ENCODE measurements at places on chromosomes 16 and 17.

GRCh38 chr17:55200904-55201303, 63.9 kb upstream of the HLF start:
- DNase-seq, result no peak

DNA sequence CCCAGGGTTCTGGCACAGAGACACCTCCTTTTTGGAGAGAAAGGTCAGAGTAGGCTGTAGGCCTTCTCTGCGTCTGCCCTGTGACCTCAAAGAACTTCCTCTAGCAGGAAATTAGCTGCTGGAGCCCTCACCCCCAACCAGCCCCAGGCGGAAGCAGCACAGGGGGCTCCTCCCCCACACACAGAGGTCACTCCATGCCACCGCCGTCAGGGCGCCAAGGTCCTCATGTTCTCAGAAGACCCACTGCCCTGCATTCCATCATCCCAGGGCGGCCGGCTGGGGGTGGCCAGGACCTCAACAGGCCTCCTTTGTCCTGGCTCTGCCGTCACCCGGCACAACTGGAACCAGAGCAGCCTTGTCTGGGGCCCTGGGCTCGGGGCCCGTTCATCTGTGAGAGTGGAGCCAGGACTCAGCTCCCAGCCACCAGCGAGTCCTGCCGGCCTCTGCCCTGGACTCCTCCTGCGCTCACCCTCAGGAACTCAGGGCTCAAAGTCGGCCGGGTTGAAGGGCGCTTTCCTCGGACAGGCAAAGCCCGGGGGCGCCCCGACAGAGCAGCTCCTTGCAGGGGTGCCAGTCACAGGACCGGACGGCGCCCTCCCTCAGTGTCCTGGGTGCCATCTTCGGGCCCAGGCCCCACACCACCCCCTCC, 1.2 kb downstream of the TMC6 start:
- DNase-seq, result peak; percentile 83

DNA sequence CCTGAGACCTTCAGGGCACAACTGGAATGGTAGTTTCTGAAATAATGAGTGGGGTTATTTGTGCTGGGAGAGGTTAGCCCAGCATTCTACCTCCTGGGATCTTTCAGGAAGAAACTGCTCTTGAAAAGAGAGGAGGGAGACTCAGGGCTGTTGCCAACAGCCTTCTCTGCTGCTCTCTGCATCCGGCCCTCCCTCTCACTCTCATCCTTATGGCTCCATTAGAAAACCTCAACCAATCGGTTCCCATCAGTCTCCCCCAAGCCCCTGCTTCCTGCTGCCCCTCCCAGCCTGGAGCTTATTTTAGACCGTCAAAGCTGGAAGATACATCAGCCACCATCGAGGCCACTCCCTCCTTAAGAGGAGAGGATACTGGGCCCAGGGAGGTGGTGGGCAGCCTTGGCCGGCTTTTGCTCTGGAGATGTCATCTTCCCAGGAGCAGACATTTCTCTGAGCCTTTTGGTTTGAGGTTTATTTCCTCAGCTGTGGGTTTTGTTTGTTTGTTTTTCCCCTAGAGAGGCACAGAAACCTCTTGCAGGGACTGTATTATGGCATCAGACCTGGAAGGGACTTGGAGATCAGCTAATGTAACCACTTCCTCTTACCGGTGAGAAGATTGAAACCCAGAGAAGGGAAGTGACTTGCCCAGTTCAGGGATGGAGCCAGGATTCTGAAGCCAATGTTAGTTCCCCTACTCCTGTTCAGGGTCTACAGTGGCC, 2.7 kb downstream of the MPRIP start:
- no peak for DNase-seq

GRCh38 chr16:1919327-1919998, 1.2 kb upstream of the HS3ST6 start:
- DNase-seq, result no peak

GRCh38 chr16:49484451-49484849, 110.8 kb downstream of the C16orf78 start:
- no peak for DNase-seq

GRCh38 chr16:55248494-55248893, 75.5 kb upstream of the IRX6 start:
- DNase-seq, result no peak

- DNase-seq, result no peak
Measured at GRCh38 chr16:13013043-13013442, 111.6 kb downstream of the SHISA9 start.

DNA sequence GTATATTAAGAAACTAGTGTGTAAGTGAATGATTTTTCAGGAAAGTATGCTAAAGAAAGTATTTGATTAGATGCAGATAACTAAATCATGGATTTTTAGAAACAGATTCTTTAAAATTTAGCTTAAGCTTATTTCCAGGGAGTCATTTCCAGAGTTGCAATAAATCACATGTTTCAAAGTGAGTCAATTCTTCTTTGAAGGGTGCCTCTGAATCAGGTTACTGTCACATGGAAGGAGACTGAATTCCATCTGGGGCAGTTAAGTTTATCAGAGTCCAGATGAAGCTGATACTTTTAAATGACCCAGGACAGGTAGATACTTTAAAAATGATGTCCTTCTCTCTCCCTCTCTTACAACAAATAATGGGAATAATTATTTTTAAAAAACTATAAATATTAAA, 5.0 kb downstream of the MFSD11 start:
- DNase-seq, result no peak

DNA sequence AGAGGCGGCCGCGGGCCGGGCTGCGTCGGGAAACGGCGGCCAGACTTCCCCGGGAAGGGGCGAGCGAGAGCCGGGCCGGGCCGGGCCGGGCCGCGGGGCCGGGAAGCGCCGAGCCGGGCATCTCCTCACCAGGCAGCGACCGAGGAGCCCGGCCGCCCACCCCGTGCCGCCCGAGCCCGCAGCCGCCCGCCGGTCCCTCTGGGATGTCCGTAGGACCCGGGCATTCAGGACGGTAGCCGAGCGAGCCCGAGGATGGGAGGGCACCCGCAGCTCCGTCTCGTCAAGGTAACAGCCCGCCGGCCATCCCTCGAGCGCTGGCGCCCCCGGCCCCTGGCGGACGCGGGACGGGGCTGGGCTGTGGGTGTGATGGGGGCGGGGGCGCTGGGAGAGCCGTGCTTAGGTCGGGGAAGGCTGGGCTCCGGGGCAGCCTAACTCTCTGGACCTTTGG, at the start of gene CRHR1:
TSS of gene CRHR1 (plus strand) at position 28 of the 448 bp plus-strand sequence. CDS start at position 253, 225 bp downstream.
- DNase-seq, result no peak

- no peak for DNase-seq
Measured at GRCh38 chr17:65664266-65664665, 102.8 kb upstream of the AXIN2 start.

DNA sequence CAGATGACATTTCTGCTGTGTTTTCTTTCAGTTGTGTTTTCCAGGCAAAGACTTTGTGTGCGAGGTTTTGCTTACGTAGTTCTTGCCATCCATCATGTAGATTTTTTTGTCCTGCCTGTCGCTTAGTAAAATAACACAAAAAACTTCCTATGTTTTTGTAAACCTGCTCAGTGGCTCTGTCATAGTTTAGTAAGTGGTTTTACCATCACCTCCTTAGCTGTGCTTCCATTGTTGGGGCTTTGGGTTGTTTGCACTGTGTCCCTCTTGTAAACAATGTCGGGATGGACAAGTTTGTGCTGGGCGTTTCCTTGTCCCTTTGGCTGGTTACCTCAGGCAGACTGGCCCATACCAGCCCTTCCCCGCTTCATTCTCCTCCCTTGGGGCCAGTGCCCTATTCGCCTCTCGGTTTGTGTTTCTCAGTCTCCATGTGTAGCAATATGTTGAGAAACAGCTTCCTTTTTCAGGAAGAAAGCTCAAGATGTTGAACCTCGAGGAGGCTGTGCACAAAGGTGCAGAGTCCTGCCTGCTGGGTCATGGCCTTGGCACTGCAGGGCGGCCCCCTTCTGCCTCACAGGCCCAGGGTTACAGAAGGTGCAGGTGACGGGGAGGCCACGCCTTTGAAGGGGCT, 74.6 kb downstream of the KSR1 start:
- no peak for DNase-seq

- DNase-seq, result no peak
Measured at GRCh38 chr16:8872967-8873865, 4.4 kb upstream of the CARHSP1 start.

DNA sequence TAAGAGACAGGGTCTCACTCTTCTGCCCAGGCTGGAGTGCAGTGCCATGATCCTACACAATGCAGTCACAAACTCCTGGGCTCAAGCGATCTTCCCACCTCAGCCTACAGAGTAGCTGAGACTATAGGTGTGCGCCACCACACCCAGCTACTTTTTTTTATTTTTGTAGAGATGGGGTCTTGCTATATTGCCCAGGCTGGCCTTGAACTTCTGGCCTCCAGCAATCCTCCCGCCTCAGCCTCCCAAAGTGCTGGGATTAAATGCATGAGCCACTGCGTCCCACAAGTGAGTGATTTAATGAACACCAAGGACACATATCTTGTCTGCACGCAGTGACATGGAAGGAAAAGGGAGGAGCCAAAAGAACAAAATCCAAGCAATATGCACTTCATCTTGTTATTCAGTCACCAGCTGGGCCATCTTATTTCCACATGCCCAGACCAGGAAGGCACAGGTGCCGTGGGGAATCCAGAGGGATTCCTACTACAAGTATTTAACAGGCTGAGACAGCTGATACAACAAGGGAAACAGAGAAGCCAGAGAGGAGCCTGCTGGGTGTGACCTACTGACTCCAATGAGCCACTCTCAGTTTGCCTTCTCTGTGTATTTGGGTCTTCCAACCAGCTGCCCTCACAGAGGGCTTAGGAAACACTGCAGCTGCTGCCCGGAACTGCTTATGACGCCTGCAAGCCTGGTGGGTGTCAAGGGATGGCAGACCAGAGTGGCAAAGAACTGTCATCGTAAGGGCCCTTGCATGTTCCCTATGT, 17.0 kb downstream of the LSM12 start:
- DNase-seq, result no peak

DNA sequence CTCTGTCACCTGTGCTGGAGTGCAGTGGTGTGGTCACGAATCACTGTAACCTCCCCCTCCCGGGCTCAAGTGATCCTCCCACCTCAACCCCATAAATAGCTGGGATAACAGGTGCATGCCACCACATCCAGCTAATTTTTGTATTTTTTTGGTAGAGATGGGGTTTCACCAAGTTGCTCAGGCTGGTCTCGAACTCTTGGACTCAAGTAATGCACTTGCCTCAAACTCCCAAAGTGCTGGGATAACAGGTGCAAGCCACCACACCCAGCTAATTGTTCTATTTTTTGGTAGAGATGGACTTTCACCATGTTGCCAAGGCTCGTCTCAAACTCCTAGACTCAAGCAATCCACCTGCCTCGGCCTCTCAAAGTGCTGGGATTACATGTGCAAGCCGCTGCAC, 86.5 kb downstream of the STH start:
- no peak for DNase-seq

GRCh38 chr17:17783825-17784656, 52.7 kb downstream of the SREBF1 start:
- DNase-seq, result peak; percentile 6

- DNase-seq, result no peak
Measured at GRCh38 chr16:14104066-14104465, 32.9 kb downstream of the MRTFB start.

GRCh38 chr16:82643136-82643535, 16.4 kb downstream of the CDH13 start:
- no peak for DNase-seq

- no peak for DNase-seq
Measured at GRCh38 chr17:80457236-80457856, 19.1 kb downstream of the NPTX1 start.

GRCh38 chr17:81044764-81045589, 10.0 kb downstream of the BAIAP2 start:
- no peak for DNase-seq

DNA sequence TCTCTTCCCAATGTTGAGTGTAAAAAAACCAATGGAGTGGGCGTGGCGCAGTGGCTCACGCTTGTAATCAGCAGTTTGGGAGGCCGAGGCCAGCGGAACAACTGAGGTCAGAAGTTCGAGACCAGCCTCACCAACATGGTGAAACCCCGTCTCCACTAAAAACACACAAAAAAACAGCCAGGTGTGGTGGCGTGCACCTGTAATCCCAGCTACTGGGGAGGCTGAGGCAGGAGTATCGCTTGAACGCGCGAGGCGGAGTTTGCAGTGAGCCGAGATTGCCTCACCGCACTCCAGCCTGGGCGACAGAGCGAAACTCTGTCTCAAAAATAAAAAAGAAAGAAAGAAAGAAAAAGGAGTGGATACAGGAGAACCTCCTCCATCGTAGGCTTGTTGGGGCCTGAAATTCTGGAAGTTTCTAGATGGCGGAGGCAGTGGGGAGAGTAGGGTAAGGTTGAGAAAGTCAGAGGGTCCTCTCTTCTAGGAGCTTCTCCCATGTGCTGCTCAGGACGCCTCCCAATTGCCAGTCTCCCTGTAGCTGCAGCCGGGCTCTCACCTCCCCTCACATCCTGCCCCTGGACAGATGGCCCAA, 709 bp upstream of the ZNF764 start:
- DNase-seq, result no peak

DNA sequence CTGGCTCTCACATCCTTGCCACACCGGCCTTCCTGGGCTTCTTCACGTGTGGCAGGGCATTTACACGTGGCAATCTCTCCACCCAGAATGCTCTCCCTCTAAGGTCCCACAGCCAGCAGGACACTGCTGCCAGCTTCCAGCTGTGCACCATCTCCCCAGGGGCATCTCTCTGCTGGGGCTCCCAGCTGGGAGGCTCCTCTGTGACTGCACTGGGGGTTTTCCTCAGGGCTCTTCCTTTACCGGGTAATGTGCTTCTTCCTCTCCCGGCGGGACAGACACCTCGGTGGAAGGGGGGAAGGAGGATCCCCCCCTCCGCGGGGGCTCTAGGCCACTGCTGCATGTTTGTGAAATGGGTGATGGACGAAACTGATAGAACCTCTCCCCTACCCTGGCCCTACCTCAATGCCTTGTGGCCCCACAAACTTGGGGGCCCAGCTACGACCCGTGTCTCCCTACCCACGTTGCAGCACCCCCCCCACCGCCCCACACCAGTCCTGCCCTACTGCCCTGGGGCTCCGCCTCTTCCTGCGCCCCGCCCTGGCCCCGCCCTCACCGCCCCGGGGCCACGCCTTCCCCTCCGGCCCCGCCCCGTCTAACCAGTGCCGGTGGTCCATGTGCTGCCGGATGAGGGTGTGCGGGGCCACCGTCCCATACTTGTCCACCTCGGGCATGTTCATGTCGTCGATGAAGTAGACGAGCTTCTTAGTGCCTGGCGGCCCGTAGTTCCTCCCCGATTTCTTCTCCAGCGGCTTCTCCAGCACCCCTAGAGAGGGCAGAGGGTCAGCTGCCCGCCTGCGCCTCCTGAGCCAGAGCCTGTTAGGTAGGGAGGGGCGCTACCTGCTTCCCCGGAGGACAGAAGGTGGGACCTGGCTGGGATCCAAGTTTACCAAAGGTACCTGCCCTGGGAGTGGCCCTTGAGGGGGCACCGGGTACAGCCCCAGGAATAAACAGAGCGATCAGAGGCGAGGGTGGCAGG, 92.6 kb downstream of the DNAH17 start:
- peak; percentile 53 for DNase-seq

DNA sequence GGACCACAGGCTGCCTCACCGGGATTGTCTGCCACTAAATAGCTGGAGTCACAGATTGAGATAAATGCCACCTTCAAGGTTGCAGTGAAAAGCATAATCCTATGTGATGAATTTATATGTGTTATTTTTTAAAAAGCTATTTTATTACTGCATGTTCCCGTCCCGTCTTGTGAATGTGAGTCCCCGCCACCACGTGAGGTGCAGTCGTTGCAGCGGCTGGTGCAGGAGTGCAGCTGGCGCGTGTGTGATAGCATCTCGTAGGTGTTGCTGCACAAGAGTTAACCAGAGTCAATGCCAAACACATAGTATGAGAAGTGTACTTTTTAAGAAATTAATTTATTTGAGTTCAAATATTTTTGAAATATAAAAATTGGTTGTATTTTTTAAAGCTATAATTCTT, 12.5 kb downstream of the SMCR8 start:
- DNase-seq, result no peak

GRCh38 chr17:79552405-79552804, 58.4 kb downstream of the RBFOX3 start:
- DNase-seq, result no peak
